ENCODE measurements at places on chromosomes 1 and 21.
A peak's percentile ranks its signal among the peaks of the same experiment; 100 is the strongest.

DNA sequence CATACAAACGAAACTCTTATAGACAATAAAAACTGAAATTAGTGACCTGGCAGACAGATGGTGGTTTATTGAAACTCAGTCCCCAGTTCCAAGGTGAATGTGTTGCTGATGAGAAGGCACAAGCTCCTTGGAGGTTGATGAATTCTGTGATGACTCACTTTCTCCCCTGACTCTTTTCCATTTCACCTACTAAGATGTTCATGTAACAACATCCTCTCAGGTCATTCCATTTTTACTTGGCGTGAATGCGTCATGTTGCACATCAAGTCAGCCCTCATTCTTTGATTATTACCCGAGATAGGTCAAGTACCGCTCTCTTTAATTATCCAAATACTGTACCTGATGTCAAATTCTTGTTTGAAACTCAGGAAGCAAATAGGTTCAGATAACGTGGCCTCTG lies 10.1 kb upstream of the IL10RB start:
- peak; percentile 57 for DNase-seq

DNA sequence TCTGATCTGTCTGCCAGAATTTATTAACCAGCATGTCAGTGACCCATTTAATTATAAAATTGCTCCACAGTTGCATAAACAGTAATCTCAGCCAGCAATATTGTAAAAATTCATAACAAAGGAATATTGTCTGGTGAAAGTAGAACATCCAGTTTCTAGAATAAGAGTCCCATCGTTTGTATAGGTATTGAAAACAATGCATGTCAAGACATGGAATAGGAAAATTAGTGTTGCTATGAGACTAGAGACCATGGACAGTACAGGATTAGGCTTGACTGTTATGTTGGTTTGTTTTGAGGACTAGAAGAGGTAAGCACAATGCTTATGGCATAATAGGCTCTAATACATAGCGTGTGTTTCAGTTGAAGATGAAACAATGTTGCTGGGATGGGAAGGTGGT lies 37.1 kb downstream of the ATF6 start:
- no peak for DNase-seq

DNA sequence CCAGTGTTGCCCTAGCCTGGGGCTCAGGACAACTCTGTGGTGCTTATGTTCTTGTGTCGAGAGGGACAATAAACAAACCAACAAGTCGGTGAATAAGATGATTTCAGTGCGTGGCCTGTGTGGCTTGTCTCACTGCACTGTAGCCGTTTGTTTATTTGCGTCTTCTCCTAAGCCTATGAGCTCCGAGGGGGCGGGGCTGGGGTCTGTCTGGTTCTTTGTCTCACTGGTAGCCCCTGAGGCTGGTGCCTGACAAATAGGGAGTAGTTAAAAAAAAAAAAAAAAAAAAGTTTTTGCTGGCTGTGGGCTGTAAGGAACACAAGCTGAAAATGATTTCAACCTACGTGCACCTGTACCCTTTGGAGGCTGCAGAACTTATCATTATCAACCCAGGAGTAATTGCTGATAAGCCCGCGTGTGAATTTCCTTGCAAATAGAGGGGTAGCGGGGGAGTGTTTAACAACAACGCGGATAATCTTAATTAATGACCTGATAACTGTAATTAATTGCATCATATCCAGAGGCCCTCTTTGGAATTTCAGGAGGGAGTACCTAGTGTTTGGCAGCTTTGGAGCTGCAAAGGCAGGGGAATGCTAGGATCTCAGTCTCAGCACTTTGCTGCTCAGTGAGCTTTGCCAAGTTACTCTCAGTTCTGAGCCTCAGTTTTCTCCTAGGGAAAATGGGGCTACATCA lies 925 bp upstream of the ARHGEF10L start:
- no peak for DNase-seq

- no peak for DNase-seq
Measured at GRCh38 chr21:36551321-36551720, 71.4 kb upstream of the CLDN14 start.

DNA sequence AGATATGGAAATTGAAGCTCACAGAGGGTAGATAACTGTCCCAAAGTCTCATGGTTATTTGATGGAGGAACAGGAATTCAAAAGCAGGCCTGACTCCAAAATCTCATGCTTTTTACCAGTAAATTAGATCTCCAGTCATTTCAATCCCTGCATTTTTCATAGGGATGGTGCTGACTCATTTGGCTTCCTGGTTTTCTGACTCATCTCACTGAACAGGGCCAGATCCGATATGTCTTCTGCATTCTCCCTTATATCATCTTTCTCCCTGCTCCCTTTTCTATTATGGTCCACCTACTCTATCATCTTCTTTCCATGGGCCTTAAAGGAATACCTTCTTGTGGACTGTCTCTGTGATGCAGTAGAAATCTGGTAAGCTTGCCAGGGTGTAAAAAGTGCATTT lies 187.2 kb downstream of the FGGY start:
- no peak for DNase-seq

- no peak for DNase-seq
Measured at GRCh38 chr1:229815076-229815475, 189.0 kb downstream of the URB2 start.

DNA sequence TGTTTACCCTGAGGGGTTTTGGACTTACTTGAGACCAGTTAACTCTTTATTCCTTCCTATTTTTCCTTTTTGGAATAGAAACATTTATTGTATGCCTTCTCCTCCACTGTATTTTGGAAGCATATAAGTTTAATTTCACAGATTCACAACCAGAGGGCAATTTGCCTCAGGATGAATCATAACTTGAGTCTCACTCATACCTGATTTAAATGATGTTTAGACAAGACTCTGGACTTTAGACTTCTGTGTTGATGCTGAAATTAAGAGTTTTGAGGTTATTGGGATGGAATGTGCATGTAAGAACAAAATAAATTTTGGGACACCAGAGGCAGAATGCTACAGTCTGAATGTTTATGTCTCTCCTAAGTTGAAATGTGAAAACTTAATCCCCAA lies 7.1 kb upstream of the ADAM30 start:
- no peak for DNase-seq

GRCh38 chr1:232917053-232917452 lies 33.4 kb upstream of the NTPCR start:
- no peak for DNase-seq

- DNase-seq: no peak
Measured at GRCh38 chr1:12380326-12381249, 150.8 kb downstream of the VPS13D start.

GRCh38 chr1:78839704-78840277 lies 166.7 kb downstream of the ADGRL4 start:
- no peak for DNase-seq

- DNase-seq: peak; percentile 50
Measured at GRCh38 chr1:206668351-206668750, 16.4 kb upstream of the MAPKAPK2 start.

- DNase-seq: no peak
Measured at GRCh38 chr1:155322571-155322952, 1.9 kb downstream of the RUSC1 start.

GRCh38 chr1:168086438-168086837 lies 50.3 kb downstream of the GPR161 start:
- DNase-seq: no peak

DNA sequence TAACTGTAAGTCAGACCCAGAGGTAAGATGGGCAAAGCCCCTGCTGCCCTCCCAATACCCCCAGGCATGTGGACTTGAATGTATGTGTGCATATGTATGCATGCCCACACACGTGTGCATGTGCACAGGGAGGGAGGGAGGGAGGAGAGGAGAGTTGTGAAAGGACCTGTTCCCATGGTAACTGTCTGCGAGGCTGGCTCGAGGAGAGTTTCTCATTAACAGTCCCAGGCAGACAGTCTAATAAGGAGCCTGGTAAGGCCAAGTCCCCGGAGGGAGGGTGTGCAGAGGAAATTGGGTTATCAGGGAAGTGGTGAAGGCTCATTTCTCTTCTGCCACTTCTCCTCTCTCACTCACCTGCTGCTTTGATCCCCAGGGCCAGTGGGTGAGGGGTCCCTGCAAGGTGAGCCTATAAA lies 74.9 kb downstream of the NFASC start:
- DNase-seq: no peak

GRCh38 chr1:29529677-29530278 lies 293.5 kb downstream of the PTPRU start:
- no peak for DNase-seq

DNA sequence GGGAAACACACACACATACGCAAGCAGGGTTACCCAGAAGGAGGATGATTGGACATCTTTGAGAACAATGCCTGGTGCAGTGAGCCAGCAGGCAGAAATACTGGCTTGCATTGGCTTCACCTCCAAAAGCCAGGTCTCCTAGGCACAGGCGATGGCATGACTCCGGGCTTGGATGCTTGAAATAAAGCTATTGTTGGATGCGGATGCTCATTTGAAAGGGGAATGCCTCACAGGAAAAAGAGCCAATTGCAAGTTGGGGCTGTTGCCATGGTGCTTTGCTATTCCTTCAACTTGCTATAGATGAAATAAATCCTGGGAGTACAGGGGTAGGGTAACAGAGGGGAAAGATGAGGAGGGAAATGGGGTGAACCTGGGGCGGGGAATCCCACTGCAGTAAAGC lies 180.7 kb upstream of the SGIP1 start:
- no peak for DNase-seq

- no peak for DNase-seq
Measured at GRCh38 chr21:31865429-31865970, 7.3 kb upstream of the HUNK start.

DNA sequence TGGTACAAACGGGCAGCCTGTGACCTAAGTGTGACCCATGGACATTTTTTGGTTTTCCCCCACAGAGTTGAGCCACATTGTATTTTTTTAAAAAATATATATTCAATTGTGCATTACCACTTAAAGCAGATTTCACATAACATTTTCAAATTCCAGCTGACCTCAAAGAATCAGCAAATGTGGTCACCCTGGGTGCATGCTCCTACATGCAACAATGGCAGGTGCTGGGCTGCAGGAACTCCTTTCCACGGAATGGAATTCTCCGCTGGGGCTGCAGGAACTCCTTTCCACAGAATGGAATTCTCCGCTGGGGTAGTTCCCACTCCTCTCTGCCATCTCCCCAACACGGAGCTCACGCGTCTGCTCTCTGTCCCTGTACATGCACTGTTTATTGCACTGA lies 68.7 kb downstream of the MAP10 start:
- no peak for DNase-seq

DNA sequence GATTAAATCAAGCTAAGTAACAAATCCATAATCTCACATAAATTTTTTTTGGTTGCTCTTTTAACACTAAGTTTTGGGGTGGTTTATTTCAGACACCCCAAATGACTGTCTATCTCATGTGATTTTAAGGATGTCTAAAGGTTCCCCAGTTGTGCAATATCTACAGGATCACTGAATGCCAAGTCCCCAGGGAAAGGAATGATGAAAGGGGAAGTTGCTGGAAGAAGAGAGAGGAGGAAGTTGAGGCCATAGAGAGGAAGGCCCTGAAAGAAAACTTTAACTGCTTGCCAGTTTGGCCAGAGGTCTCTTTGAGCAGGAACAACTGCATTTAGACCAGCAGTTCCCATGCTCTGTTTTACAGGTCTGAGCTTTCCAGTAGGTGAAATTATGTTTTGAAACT lies 27.5 kb upstream of the SLC19A2 start:
- DNase-seq: no peak

DNA sequence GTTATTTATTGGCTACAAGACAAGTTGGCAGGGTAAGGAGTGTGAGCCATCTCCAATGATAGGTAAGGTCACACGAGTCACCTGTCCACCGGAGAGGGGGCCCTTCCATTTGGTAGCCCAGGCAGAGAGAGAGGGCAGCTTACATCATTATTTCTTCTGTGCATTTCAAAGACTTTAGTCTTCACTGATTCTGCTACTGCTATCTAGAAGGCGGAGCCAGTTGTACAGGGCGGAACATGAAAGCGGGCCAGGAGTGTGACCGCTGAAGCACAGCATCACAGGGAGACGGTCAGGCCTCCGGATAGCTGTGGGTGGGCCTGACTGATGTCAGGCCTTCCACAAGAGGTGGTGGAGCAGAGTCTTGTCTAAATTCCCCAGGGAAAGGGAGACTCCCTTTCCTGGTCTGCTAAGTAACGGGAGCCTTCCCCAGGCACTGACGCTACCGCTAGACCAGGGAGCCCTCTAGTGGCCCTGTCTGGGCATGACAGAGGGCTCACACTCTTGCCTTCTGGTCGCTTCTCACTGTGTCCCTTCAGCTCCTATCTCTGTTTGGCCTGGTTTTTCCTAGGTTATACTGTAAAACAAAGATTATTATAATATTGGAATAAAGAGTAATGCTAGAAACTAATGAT lies 36.7 kb downstream of the ZNF695 start:
- peak; percentile 8 for DNase-seq

GRCh38 chr1:247576514-247576913 lies 11.6 kb upstream of the OR2G2 start:
- no peak for DNase-seq

DNA sequence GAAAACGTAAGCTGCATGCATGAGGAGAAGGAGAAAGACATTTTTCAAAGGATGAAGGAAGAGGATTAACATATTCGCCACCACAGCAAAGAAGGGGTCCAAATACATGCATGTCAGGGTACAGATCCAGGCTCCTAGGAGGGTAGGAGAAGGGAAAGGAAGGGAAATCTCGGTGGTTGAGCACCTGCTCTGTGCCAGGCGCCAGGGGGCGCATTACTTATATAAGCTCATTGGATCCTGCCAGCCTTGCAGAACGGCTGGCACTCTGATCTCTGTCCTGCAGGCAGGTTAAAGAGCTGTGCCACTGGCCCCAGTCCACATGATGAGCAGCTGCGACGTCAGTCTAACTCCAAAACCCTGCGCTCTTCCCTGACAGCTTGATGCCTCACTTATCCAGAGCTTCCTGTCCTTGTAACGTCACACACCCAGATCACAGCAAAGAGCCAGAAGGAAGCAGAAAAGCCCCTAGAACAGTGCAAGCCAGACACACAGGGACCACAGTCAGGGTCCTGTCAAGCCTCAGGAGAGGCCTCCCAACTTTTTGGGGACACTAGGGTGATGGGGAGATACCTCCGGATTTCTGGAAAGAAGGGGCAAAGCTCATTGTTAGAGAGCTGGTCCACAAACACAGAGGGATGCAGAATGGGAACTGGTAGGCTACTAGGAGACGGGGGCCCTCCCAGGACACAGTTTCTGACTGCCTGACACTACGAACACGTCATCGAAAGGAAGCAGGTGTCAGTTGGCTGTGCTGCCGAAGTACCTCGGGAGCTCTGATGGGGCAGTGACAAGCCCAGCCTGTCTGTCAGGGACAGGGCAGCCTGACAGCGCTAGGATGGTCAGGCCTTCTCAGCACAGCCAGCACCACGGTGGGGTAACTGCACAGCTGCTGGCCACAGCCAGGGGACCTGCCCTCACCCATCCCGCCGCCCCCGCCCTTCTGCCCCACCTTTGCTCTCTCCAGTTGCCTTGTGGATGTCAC lies 99.1 kb downstream of the BEND5 start:
- no peak for DNase-seq

GRCh38 chr21:33367309-33367973 lies 35.8 kb upstream of the IFNGR2 start:
- DNase-seq: no peak

All from T-helper 2 cell (primary cell).